ENCODE measurements at places on chromosomes 11 and 22.

DNA sequence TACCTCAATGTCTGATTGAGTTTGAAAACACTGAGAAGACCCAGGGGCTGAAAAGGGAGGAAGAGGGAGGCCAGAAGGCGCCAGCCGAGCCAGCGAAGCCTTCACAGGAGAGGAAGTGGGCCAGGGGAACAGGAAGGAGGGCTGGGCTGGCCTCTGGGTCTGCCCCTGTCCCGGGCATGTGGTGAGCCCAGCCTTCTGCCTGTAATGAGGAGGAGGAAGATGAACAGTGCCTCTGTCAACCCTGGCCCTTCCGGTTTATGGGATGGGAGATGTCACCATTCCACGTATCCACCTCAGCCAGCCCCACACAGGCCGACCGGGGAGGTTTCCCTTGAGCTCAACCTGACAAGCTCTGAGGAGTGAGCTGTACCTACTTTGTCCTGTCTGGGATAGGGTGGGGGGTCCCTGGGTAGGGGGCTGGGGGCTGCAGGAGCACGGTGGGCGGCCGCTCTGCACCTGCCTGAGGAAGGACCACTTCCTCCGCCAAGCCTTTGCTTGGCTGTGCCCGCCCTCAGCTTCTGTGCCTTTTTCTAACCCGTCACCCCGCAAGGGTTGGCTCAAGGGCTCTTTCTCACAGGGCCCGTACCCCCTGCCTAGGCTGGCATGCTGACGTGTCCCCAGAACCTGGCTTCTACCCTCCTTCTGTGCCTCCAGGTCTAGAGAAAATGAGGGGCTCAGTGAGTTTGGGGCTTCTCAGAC, 2.0 kb downstream of the PARVG start:
- DNase-seq, result no peak

GRCh38 chr22:49427341-49427740, 400.3 kb downstream of the BRD1 start:
- DNase-seq, result no peak

DNA sequence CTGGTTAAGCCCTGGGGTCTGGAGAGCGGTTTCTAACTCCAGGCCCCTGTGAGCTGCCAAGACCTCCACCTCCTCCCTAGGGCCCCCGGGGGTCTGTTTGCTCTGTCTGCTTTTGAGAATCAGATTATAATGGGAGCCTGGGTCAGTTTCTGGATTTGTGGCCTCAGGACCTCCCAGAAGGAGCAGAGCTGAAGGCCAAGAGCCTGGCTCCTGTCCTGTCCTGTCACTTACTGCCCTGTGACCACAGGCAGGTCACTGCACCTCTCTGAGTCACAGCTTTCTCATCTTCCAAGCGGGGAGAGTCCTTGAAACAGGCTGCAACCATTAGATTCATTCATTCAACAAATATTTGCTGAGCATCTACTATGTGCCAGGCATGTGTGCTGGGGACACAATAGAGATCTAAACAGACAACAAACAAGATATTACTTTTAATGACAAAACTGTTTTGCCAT, 87.3 kb upstream of the FGF3 start:
- DNase-seq, result no peak

- DNase-seq, result no peak
Measured at GRCh38 chr22:17769716-17770082, 4.6 kb downstream of the BID start.

GRCh38 chr11:62858201-62858600, 18.8 kb upstream of the WDR74 start:
- DNase-seq, result no peak
